ENCODE measurements at places on chromosomes 1 and 21. TPM values are rescaled to one million over a fixed set of nuclear protein-coding genes. Genes with fewer than 3 reads are reported as not detected.

HFM1 gene
- total RNA-seq, result 1.7 TPM

- no peaks in the 10 kb centered on the region for H3K36me3 ChIP-seq
- no peaks in the 10 kb centered on the region for H3K27me3 ChIP-seq
- DNase-seq, result no peak
- H3K27ac ChIP-seq, result peak overlapping the region; percentile 92
- H3K4me1 ChIP-seq, result peaks cover 100% of the 10 kb centered on the region
Observed at GRCh38 chr1:230860617-230861384, 7.5 kb downstream of the C1orf198 start.

DNA sequence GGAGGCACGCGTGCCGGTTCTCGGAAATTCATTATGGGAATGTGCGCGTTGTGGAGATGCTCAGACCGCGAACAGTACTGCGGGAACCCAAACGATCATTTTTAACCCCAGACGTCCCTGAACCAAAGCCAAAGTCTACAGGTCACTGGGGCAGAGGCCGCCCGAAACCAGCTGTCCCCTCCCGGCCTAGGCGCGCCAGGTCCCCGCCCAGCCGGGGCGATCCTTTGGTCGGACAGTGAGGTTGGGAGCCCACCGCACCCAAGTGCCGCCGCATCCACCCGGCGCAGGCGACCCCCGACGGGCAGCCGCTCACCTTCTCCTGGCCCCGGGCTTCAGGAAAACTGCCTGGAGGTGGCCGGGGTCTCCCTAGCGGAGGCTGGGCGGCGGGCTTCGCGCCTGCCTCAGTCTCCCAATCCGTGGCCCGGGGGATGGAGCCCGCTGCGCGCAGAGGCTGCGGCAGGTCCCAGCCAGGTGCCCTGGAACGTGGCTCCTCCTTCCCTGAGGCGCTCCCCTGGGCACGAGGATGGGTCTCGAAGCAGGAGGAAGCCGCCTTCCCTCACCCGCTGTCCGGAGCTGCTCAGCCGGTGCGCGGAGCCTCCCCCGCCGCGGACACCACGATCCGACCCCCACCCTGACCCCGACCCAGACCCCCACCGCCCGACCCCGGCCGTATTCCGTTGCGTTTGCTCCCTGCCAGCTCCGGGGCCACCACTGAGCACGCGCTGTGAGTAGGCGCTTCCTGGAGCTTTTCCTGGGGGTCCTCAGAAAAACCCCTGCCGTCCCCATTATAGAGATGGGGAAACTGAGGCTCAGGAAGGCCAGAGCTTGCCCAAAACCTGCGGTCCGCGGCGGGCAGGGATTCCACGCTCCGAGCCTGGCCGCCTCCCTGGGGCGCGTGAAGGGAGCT is 8.1 kb upstream of the SLX9 start:
- peak overlapping the region; percentile 46 for H3K27ac ChIP-seq
- peaks cover 30% of the 10 kb centered on the region for H3K4me1 ChIP-seq
- DNase-seq, result peak; percentile 15
- peak overlapping the region; percentile 66 for H3K4me3 ChIP-seq
- peaks cover 89% of the 10 kb centered on the region for H3K27me3 ChIP-seq
- H3K36me3 ChIP-seq, result no peaks in the 10 kb centered on the region

OR2T29 gene
- total RNA-seq, result not detected

PADI4 gene
- 0.22 TPM for total RNA-seq

Data from left ventricle myocardium inferior (tissue), 1 donor.